ENCODE measurements at places on chromosomes 12 and 14. TPM values are rescaled to one million over a fixed set of nuclear protein-coding genes. Genes with fewer than 3 reads are reported as not detected.

The NCKAP5L gene
- 1.0 TPM for polyA plus RNA-seq

The GABARAPL1 gene
- polyA plus RNA-seq = 69.3 TPM

The CHGA gene
- polyA plus RNA-seq = 0.63 TPM

The CIROP gene
- polyA plus RNA-seq = not detected

The SERPINA6 gene
- polyA plus RNA-seq = not detected

The KRT80 gene
- polyA plus RNA-seq = not detected

The FAM186B gene
- polyA plus RNA-seq = not detected

The NGB gene
- not detected for polyA plus RNA-seq

All from immature natural killer cell (primary cell).